ENCODE measurements at places on chromosomes 12 and 14.

DNA sequence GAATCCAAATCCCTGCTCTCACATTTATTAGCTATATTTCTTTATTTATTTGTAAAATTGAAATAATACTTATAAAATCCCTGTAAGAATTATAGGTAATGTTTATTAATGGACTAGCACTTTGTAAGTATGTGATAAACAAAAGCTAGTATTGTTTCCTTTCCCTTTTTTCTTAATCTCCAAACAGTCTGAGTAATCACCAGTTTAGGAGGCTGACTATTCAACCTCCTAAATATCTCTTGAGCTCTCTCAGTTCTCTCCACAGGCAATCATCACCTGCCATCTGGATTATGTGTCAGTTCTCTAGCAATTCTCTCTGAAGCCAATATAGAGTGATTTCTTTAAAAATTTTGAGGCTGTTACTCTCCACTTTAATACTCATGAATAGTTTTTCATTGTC, 9.2 kb upstream of the LYZ start:
- no peak for DNase-seq

GRCh38 chr12:71045781-71046180, 112.0 kb downstream of the TSPAN8 start:
- no peak for DNase-seq

DNA sequence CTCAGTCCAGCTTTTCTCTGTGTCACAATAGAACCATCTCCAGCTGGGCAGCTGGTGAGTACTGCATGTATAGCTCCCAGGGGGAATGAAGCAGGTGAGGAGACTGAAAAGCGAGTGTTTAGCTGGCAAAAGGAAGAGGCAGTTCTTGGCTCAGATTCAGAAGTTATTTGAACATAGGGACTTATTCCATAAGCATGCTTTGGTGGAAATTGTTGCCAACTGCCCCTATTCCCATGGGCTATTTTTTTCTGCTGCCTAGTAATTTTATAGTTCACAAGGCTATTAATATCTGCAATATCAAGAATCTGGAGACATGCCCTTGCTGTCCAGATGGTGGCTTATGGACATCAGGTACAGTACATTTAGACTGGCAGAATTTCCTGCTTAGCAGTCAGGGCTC, 1112.7 kb downstream of the LRFN5 start:
- peak; percentile 77 for DNase-seq

- DNase-seq, result no peak
These were observed 43.7 kb upstream of the BDKRB2 start for GRCh38 chr14:96160913-96161310.

DNA sequence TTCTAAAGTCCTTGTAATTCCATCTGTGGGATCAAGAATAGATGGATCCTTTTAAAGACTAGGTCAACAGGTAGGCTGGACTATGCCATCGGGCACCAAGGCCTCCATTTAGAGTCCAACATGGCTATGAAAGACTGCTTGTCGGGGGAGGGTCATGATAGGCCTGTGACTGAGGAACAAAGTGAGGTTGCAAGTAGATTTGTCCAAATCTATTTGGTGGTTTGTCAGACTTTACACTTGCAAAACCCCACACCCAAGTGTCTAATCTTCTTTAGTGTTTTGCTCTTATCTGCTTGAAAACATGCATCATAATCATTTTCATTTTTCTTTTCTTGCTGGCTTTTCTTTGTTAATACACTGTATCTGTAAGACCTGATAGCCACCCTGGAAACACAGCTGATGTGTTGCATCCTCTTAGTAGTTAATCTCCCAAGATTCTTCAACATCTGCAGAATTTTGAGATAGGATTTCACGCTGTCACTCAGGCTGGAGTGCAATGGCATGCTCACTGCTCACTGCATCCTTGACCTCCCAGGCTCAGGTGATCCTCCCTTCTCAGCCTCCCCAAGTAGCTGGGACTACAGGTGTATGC, 50.3 kb downstream of the TDP1 start:
- no peak for DNase-seq
